ENCODE measurements at places on chromosomes 3 and 15.

- DNase-seq, result no peak
These were observed 183.4 kb downstream of the KLF13 start for GRCh38 chr15:31510057-31510456.

DNA sequence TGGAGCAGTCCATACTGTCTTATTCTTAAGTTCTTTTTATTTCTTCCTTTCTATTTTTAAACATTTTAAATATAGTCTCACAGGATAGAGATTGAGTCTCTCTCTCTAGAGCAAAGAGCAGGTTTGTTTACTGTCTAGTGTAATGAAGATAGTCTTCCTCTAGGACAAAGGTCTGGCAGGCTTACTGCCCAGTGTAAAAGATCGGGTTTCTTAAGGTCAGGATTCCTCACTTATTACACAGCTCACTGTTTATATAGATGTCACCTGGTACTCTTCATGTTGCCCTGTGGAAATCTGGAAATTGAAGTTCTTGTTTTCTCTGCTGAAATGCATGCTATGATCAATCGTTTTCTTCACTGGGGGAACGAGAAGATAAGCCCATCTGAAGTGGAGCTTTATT lies 76.0 kb downstream of the ZBBX start:
- no peak for DNase-seq

- DNase-seq, result peak; percentile 29
These were observed 44.2 kb downstream of the ZMAT3 start for GRCh38 chr3:179027326-179027900.

GRCh38 chr3:64992530-64993285 lies 304.9 kb upstream of the ADAMTS9 start:
- no peak for DNase-seq

- no peak for DNase-seq
These were observed 549.8 kb upstream of the AGTR1 start for GRCh38 chr3:148147903-148148302.

GRCh38 chr3:117719316-117719926 lies 1009.8 kb downstream of the TUSC7 start:
- DNase-seq, result no peak

DNA sequence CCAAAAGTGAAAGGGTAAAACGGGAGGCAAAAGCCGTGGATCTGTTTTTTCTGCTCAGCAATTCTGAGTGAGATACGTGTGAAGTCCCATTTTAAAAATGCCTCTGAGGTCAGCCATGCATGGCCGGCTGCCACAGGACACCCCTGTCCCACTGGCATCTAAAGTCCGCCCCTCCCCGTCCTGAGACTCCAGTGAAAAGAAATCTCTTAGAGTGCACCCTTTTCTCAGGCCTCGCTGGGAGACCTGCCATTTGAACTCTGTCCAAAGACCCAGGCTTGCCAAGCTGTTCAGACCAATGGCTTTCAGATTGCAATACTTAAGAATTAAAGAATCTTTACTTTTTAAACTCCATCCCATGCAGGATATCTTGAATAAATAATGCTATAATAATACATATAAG lies 61.0 kb upstream of the SLC24A5 start:
- DNase-seq, result no peak

DNA sequence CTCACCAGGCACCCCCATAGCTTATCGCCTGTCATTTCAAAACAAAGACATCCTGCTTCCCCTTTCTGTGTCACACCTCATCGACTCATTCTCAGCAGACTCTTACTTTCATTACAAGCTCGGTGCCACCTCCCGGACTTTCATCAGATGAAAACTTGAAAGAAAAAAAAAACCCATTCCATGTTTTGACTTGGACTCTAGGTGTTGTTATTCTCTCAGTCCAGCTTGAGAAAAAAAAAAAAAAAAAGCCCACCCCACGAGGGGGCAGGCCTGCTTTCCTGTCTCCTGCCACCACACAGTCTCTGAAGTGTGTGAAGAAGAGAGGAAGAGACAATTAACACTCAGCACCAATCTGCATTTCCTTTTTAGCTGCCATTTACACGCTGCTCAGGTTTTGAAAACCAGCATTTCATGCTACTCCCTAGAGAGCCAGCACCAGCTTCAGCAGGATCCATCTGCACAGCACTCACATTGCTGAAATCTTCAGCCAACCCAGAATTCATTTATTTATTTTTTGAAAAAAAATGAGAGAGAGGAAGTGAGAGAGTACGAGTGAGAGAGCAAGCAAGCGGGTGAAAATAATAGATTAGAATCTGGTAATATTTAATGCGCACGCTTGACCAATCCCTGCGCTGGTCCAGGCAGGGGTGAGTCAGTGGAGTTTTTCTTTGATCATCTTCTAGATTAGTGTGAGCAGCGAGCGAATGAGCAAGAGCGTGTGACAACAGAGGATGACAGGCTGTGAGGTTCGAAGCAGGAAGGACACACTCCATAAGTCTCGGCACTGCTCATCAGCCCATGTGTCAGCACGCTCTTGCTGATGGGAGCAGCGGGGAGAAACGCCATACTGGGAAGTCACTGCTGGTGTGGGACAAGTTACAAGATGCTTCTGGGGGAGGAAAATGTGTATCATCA lies 23.5 kb downstream of the ZNF80 start:
- DNase-seq, result no peak

- no peak for DNase-seq
These were observed 211.0 kb downstream of the GABRB3 start for GRCh38 chr15:26561896-26562295.

- DNase-seq, result no peak
These were observed 9.3 kb upstream of the SSUH2 start for GRCh38 chr3:8653800-8654408.

- DNase-seq, result no peak
These were observed 30.9 kb downstream of the KAT2B start for GRCh38 chr3:20071175-20071574.

- DNase-seq, result no peak
These were observed 45.8 kb upstream of the DYNC1LI1 start for GRCh38 chr3:32616267-32616962.

DNA sequence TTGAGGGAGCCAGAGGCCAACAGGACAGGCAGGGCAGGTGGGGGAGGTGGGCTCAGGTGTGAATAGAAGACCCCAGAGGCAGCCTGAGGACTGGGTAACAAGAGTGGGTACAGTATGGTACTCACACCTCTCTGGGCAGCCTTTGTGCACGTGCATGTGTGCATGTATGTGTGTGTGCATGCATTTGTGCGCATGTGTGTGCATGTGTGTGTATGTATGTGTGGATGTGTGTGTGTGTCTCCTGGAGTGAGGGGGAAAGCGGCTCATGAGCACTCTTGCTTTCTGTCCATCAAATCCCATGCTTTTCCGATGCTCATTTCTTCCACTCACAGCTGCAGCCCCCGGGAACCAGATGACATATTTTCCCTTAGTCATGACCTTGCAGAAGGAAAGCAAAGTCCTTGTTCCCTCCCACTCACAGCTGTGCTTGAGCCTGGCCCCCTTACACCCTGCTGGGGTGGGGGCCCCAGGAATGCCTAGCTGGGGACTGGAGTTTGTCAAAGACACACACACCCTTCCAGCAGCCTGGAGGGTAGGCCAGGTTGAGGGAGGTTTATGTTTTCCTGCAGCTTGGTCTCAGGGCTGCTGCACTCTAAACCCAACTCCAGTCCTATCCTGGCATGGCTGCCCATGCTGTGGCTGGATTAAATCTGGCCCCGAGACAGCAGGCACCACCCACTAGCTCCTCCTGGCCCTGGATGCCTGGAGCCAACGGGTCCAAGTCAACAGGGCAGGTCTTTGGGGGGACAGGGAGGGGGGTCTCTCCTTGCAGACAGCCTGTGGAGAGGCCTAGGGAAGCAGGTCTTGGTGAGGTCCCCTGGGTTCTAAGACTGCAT lies 22.5 kb downstream of the CCDC33 start:
- no peak for DNase-seq

GRCh38 chr3:12662593-12663400 lies 1.1 kb downstream of the RAF1 start:
- peak; percentile 50 for DNase-seq

GRCh38 chr3:186782542-186783057 lies 777 bp upstream of the EIF4A2 start:
- no peak for DNase-seq

GRCh38 chr15:78322243-78322642 lies 17.9 kb upstream of the CRABP1 start:
- DNase-seq, result no peak

DNA sequence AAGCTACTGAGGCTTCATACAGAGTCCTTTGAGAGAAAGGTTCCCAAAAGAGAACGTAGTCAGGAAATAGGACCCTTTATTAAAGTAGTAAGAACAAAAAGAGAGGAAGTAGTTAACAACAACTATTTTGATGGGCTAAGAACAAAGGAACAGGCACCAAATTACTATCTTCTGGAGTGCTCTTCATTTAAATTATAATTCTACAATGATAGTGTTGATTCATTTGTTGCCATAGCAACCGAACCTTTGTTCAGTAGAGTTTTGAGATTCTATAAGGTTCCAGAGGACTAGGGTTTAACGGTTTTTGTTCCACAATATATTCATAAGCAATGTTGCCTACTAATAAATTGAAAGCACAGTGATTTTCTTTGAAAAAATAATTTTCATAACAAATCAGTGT lies 78.8 kb downstream of the CMSS1 start:
- no peak for DNase-seq

- no peak for DNase-seq
These were observed 16.4 kb downstream of the FAM107A start for GRCh38 chr3:58560771-58561311.

DNA sequence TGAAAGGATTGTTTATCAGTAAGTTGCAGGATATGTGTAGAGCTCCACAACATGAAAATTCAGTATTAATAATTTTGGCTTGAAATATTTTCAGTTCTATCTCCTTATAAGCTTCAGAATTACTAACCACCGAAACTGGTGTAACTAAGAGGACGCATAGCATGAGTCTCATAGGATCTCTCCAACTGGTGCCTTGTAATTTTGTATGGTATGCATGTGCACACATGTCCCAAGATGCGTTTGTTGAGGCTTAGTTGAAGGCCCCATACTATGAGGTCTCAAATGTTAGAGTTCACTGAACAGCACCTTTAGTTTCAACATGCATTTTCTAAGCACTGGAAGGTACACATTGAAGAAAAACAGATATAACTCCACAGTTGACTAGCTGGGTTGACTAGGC lies 195.4 kb downstream of the TP63 start:
- DNase-seq, result no peak

DNA sequence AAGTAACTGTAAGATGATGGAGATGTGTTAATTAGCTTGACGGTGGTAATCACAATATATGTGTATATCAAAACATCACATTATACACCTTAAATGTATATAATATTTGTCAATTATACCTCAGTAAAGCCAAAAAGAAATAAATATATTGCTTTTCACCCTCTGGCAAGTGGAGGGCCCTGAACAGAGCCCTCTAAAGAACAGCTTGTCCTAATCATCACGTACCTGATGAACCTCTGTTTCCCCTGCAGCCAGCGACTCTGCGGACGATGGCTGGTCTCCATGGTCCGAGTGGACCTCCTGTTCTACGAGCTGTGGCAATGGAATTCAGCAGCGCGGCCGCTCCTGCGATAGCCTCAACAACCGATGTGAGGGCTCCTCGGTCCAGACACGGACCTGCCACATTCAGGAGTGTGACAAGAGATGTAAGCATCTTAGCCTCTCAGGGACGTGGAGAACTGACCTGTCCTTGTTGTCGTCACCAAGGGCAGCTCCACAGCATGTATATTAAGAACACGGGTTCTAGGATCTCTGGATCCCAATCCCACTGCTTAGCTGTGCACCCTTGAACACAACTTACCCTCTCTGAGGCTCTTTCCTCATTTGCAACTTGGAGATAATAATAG lies 6.3 kb downstream of the THBS1 start:
- no peak for DNase-seq

DNA sequence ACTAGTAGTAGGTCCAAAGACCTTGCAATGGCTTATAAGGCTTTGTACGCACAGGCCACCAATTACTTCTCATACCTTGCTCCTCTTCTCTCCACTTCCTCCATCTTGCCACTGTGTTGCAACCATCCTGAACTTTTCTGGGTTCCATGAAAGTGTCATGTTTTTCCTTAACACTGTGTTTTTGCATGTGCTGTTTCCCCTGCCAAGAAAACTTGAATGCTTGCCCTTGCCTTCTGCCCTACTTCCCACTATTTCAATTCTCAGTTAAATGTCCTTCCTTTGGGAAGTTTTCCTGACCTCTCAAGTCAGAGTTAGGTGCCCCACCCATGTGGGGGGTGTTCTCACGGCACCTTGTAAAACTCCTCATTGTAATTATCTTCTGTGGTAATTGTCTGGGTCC lies 182.8 kb downstream of the THRB start:
- no peak for DNase-seq

- DNase-seq, result no peak
These were observed 121.8 kb upstream of the SMAD3 start for GRCh38 chr15:66943456-66944095.

GRCh38 chr3:113143353-113143752 lies 68.0 kb upstream of the BOC start:
- no peak for DNase-seq

GRCh38 chr3:97917813-97918536 lies 54.3 kb downstream of the RIOX2 start:
- DNase-seq, result no peak

GRCh38 chr3:158925828-158926494 lies 124.1 kb downstream of the MFSD1 start:
- no peak for DNase-seq

DNA sequence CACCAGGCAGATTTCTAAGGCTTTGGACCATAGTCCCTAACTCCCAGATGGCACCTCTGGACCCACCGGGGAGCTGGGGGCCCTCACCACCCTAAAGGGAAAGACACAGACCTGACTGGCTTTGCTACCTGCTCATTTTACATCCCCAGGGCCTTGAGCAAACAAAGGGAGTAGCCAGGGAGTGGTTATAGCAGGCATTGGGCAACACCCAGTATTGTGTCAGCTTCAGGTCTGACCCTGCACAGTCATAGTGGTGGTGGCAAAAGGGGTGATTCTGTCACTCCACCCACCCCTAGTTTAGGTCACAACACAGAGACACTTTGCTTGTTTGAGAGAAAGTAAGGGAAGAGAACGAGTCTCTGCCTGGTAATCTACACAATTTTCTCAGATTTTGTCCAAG lies 352.5 kb downstream of the DIPK2A start:
- no peak for DNase-seq

GRCh38 chr3:129979905-129980304 lies 5.4 kb downstream of the TRH start:
- DNase-seq, result no peak

DNA sequence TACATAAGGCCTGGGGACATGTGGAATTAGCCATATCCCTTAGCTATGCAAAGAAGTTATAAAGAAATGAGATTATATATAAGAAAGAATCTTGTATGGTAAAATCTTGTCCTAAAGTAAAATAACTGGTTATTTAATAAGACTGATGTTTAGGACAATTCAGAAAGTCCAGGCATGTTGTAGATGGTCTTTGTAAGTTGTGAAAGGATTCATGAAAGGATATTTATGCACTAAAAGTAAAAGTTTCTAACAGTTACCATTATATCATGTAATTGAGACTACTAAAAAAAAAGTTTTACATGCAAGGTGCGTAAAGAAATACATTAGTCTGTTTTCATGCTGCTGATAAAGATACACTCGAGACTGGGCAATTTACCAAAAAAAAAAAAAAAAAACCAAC lies 146.3 kb downstream of the FMN1 start:
- DNase-seq, result no peak

GRCh38 chr3:74614107-74614967 lies at the start of gene CNTN3:
TSS of gene CNTN3 (minus strand) at chr3:74614659. CDS start at chr3:74521112, 93,547 bp downstream.
- DNase-seq, result no peak

GRCh38 chr15:64845183-64845611 lies 3.5 kb downstream of the PLEKHO2 start:
- no peak for DNase-seq
